Psoas muscle (tissue), 8 donors: ENCODE measurements at places on chromosomes 1 and 21. TPM values are rescaled to one million over a fixed set of nuclear protein-coding genes. Genes with fewer than 3 reads are reported as not detected.

WNT3A gene
- total RNA-seq, result not detected

ACTL8 gene
- not detected for total RNA-seq

FLG2 gene
- total RNA-seq, result not detected

OLIG2 gene
- total RNA-seq, result not detected

SEC22B gene
- 24.0 TPM for total RNA-seq

CA6 gene
- total RNA-seq, result not detected

TDRD5 gene
- not detected for total RNA-seq

FCRL2 gene
- total RNA-seq, result not detected

GRCh38 chr21:15029077-15029476, 35.7 kb downstream of the NRIP1 start:
- H3K27me3 ChIP-seq, result no peaks in the 10 kb centered on the region
- no peaks in the 10 kb centered on the region for H3K36me3 ChIP-seq
- DNase-seq, result no peak
- H3K4me3 ChIP-seq, result no peak overlapping the region
- H3K27ac ChIP-seq, result no peak overlapping the region

DNA sequence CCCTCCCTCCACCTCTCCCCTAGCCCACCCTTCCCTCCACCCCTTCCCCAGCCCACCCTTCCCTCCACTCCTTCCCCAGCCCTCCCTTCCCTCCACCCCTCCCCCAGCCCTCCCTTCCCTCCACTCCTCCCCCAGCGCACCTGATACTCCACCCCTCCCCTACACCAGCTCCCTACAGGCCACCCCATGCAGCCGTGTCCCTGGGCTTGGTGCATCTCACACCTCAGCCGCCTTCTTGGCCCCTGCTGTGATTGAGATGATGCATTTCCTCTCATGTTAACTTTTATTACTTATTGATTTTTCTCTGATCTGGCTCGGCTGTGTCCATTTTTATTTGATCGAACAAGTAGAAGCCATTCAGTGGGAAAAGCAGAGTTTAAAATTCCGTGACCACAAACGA, 243.8 kb downstream of the MATN1 start:
- H3K4me3 ChIP-seq, result no peak overlapping the region
- no peak overlapping the region for H3K27ac ChIP-seq
- no peaks in the 10 kb centered on the region for H3K36me3 ChIP-seq
- DNase-seq, result no peak
- no peaks in the 10 kb centered on the region for H3K27me3 ChIP-seq

DNA sequence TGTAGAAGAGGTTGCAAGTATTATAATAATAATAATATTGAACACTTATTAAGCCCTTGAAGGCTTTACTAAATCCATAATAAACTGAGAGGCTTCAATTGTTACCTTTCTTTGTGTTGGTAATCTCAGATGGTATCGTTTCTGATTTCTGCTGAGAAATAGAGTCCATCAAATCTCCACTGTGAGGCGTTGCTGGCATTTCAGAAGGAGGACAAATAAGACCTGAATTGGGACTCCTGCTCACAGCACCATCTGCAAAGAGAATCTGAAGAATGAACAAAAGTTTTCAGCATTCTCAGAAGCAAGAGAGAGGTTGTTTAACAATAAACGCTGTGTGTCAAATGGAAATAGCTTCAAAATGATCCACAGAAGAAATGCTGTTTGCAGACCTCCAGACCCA, 93.7 kb downstream of the WDR3 start:
- H3K27me3 ChIP-seq, result no peaks in the 10 kb centered on the region
- no peaks in the 10 kb centered on the region for H3K36me3 ChIP-seq
- no peak overlapping the region for H3K27ac ChIP-seq
- H3K4me1 ChIP-seq, result no peaks in the 10 kb centered on the region

DNA sequence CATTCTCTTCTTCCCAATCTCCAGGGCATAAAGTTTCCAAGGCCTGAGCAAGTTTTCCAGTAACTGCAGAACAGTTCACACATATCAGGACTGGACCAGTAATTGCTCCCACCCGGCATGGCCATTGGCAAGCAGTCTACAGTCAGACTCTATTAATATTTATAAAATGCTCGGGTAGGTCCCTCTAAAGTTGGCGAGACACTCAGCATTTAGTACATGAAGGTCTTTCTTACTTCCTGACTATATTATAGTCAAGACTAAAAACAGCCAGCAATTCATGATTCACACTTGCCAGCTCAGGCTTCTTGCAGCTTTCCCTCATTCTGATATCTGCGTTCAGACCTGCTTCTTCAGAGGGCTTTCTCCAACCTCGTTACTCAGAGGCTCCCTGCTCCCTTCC, 25.4 kb downstream of the GADD45A start:
- H3K27ac ChIP-seq, result no peak overlapping the region
- H3K27me3 ChIP-seq, result no peaks in the 10 kb centered on the region
- no peak overlapping the region for H3K4me3 ChIP-seq
- peaks cover 21% of the 10 kb centered on the region for H3K4me1 ChIP-seq
- DNase-seq, result no peak

DNA sequence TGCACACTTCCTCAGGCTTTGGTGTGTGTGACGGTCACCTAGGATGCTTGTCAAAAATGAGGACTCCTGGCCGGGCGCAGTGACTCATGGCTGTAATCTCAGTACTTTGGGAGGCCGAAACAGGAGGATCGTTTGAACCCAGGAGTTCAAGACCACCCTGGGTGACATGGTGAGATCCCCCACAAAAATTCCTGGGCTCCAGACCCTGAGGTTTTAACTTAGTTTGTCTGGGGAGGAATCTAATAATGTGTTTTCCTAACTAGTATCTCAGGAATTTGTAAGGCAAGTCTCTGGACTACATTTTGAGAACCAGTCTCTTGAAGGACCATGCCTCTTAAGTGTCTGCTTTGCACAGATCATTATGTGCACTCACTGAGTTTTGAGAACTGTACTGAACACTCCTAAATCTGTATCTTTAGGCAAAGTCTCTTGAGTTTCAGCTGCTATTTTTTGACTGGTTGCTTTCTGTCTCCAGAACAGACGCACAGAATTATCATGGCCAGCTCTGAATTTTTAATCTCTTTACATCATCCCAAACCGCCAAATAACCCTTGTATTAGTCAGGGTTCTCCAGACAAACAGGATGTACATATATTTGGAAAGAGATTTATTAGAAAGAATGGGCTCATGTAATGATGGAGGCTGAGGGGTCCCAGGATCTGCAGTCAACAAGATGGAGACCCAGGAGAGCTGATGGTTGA, 45.5 kb upstream of the VANGL1 start:
- H3K27me3 ChIP-seq, result no peaks in the 10 kb centered on the region
- no peak overlapping the region for H3K4me3 ChIP-seq
- H3K4me1 ChIP-seq, result peaks cover 4% of the 10 kb centered on the region
- no peak for DNase-seq
- no peaks in the 10 kb centered on the region for H3K36me3 ChIP-seq

GRCh38 chr1:21304488-21304887, 14.2 kb upstream of the ECE1 start:
- no peaks in the 10 kb centered on the region for H3K27me3 ChIP-seq
- H3K4me3 ChIP-seq, result no peak overlapping the region
- H3K27ac ChIP-seq, result no peak overlapping the region
- no peak for DNase-seq
- H3K4me1 ChIP-seq, result peaks cover 7% of the 10 kb centered on the region

DNA sequence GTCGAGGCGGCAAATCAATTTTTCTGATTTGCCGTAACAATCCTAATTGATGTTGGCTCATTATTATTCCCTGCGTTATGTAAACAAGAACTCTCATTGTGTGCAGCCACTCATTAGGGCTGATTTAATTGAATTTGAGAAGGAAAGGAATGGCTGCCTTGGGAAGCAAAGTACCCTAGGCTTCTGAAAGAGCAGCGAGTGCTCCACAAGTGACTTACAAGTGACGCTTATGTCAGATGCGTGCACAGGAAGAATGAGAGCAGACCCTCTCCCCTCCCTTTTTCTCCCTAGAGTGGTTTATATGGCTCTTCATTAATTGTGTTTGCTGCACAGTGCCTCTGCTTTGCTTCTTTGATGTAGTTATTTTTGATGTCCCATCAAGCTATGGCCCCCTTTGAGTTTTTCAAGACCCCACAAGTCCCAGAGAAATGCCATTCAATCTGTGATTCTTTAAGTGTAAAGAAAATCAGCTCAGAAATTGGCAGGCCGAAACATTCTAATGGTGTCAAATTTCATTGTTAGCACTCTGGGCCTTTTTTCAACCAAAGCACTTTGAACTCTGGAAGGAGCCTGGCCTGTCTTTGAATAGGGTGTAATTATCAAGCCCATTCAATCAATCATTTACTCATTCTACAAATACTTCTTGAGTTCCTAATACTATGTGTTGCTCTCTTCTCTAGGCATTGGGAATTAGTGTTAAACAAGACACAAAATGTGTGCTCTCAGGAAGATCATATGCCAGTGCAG, 86.8 kb upstream of the VAV3 start:
- H3K4me3 ChIP-seq, result no peak overlapping the region
- no peaks in the 10 kb centered on the region for H3K36me3 ChIP-seq
- no peaks in the 10 kb centered on the region for H3K4me1 ChIP-seq
- H3K27me3 ChIP-seq, result peaks cover 2% of the 10 kb centered on the region
- no peak overlapping the region for H3K27ac ChIP-seq

- no peaks in the 10 kb centered on the region for H3K27me3 ChIP-seq
- H3K27ac ChIP-seq, result no peak overlapping the region
- no peaks in the 10 kb centered on the region for H3K4me1 ChIP-seq
- DNase-seq, result peak; percentile 22
- H3K36me3 ChIP-seq, result peaks cover 8% of the 10 kb centered on the region
These were observed 80.8 kb downstream of the PIK3CD start for GRCh38 chr1:9732123-9732971.

- no peaks in the 10 kb centered on the region for H3K4me1 ChIP-seq
- no peak for DNase-seq
- H3K27ac ChIP-seq, result no peak overlapping the region
- no peaks in the 10 kb centered on the region for H3K36me3 ChIP-seq
- H3K27me3 ChIP-seq, result no peaks in the 10 kb centered on the region
- no peak overlapping the region for H3K4me3 ChIP-seq
These were observed 25.1 kb upstream of the B3GALT2 start for GRCh38 chr1:193211539-193211938.

DNA sequence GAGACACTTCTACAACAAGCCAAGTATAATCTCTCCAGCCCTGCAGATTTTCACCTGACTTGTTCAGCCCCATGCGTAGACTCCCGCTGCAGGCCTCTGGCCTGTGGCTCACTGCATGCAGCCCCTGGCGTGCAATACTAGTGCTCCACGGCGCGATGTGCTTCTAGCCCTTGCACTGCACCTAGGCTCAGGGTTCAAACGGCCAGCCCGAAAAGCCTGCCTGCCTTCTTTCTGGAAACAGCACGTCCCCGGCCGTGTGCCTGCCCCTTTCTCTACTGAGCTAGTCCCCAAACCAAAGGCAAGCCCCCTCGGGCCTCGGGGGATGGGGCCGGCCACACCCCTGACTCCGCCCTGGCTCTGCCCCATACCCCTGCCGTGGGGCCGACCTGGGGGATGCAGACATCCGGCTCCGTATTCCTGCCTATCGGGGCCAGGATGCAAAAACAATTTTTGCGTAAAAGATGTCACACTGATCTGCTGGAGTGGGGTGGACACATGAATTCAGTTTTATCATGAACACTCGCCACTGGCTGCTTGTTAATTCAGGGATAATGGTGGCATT, 26.3 kb upstream of the TRAPPC10 start:
- H3K27me3 ChIP-seq, result no peaks in the 10 kb centered on the region
- DNase-seq, result no peak
- no peak overlapping the region for H3K4me3 ChIP-seq
- H3K36me3 ChIP-seq, result peaks cover 29% of the 10 kb centered on the region
- no peaks in the 10 kb centered on the region for H3K4me1 ChIP-seq
- no peak overlapping the region for H3K27ac ChIP-seq
